ENCODE measurements at places on chromosomes 5 and 9.
A peak's percentile ranks its signal among the peaks of the same experiment; 100 is the strongest.

DNA sequence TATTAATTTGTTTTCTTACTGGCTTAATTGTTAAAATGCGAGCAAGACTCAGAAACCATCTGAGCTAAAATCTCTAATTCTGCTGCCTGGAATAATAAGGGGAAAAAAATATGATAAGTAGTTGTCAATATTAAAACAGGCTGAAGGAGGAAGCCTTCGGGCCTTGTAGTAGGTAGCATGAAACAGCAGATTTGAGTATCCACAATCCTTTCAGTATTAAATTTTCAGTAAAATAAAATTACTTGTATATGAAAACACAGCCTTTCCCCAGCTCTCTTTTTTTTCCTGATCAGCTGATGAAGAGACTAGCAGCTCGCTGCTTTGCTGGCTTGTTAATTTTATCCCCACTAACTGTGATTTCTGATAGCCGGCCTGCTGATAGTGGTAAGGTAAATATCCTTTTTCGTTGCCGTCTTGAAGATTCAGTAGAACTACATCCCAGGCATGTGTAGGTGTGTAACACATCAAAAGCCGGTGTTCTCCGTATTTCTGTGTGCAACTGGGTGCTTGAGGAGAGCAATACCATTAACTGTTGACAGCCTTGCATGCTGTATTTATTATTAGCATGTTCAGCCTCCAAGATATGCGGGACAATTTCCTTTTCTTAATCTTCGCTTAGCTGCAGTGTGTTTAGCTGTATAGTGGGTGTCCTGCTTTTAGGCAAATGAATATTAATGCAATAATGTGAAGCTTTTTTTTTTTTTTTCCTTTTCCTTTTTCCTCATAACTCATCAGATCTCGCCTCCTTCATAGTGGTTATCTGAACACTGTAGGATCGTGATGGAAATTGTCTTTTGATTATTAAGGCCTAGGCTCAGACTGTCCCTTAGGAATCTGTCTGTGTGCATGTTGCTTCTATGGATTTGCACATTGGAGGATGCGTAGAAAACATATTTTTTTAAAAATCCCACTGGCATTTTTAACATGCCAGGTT, 144.6 kb downstream of the SMARCA2 start:
- no peak for DNase-seq

DNA sequence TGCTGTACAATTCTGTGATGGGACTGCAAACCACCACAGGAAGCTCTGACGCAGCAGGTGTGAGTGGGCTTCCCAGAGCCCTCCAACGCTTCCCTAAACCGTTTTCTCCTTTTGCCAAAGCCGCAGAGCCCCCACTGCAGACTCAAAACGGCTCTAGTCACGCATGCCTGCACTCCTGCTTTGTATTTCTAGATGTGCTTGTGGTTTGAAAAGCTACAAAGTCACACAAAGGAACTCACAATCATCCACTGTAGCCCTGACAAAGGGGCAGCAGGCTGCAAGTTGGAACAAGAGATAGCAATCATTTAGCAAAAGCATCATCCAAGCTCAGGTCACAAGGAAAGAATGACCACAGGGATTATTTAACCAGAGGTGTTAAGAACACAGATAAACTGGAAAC, 79.3 kb downstream of the PTPN3 start:
- peak; percentile 14 for DNase-seq

DNA sequence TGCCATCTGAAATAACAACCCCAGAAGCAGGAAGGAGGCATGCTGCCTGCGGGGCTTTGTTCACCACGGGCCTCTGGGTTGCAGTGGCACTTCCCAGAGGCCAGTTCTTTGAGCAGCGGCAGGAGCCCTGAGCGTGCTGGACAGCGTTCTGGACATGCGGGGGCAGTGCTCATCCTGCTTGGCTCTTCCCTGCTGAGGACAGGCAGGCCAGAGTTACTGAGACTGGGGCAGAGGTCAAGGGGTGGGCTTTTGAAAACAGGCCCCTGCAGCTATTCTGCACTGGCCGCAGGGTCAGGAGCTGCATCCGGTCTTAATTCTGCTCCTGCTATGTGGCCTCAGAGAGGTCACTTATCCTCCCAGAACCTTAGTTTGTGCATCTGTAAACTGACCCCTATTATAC, 258.6 kb downstream of the FSTL4 start:
- DNase-seq: no peak

GRCh38 chr5:19660679-19661078, 327.3 kb downstream of the CDH18 start:
- no peak for DNase-seq

DNA sequence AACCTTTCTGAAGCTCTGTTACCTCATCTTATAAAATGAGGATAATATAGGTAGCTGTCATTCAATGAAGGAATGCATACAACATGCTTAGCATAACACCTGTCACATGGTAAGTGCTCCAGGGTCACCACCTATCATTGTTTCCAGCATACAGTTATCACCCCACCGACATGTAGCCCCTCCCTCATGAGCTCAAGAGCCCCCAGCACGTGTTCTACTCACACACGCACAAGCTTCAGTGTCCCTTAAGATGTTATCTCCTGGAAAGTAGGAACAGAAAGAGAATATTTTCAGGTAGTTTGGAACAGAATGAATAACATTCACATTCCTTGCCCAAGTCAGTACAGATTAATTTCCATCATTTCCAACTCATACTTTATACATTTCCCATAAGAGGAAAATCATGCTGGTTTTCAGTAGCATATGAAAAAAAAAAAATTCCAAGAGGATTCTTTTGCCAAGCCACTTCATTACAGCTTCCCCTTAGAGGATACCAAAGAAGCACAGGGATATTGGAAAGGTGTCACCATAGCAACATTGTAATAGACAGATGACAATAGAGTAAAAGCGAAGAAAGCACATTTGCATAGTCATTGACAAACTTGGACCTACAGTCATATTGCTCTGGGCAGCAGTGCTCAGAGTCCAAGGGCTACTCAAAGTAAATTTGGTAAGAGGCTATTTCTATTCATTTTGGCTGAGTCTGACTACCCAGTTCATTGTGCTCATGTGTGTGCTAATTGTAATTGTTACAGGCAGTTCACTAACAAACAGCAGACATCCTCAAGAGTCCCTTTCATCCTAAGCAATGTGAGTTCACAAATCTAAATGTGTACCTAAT, 1.5 kb upstream of the MOB3B start:
- DNase-seq: no peak

GRCh38 chr5:43073597-43074546, 33.8 kb upstream of the ANXA2R start:
- peak; percentile 58 for DNase-seq

DNA sequence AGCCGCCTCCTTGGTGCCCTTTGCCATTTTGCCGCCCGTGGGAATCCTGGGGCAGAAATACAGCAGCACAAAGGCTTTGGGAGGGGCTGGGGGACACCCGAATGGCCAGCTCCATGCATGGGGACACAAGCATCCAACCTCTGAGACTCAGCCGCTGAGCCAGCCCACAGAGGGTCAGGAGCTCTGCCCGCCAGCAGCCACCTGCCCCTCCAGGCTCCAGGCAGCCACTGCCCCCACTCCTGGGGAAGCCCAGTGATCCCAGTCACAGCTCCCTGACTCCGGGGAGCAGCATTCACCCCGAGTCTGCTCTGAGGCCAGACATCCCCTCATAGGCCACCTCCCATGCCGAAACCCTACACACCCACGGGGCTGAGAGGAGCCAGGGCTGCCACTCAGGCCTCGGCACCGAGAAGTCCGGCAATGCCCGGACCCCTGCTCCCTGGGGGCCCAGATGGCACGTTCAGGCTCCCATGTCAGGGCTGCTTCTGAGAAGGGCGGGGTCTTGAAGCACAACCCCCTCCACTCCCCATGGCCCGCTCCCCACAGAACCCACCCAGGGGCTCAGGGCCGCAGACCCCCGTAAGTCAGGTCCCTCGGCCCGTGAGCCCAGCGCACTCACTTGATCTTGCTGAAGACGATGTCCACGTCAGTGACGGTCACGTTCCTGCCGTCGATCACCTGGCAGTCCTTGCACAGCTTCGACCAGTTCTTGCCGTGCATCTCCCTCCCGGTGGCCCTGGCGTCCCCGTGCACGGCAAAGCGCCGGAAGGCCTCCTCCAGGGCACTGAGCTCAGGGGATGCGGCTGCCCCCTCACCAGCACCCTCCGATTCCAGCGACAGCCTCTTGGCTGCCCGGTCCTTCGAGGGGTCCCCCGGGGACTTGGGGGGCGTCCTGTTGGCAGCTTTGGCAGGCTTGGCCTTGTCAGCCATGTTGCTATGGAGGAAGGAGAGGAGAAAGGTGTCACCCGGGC, 15.7 kb downstream of the TPPP start:
- DNase-seq: no peak

DNA sequence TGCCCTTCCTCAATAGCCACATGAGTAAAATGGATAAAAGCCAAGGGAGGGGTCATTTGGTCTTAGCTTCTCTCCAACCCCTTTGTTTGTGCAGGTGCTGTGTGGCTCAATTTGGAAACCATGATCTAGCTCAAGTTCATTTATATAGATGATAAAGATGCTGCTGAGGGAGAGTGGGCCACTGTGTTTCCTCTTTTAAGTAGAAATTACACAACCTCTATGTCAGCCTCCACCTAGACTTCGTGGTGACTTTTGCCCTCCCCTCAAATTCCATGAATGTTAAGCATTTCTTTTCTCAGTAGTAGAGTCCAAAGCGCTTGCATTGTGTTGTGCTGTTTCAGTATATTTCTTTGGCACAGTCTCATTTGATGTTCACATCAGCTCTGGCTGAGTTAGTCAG, 241.4 kb downstream of the ARHGAP26 start:
- DNase-seq: no peak

DNA sequence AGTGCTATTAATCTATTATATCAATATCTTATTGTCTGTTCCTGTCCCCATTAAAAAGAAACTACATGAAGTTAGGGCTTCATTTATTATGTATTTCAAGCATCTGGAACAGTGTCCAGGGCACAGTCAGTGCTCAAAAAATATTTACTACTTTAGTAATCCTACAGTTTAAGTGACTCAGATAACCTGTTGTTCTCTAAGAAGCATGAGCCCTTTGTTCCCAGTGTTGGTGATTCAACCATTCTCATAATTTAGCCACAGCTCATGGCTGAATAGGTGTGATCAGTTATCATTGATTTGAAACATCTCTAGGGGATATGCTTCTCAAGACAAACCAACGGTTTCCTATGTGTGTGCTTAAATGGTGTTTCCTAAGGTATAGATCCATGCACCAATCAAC, 292.7 kb downstream of the TMEM167A start:
- DNase-seq: no peak

GRCh38 chr9:70352356-70352755, 62.1 kb downstream of the KLF9 start:
- no peak for DNase-seq

Measured in Kasumi-1 (cell line).